Large intestine (tissue), 12 donors: ENCODE measurements at places on chromosomes 2 and 18.

GRCh38 chr18:58527285-58527951 lies 101.5 kb downstream of the ALPK2 start:
- DNase-seq: peak; percentile 62

- no peak for DNase-seq
Measured at GRCh38 chr2:188623995-188624643, 332.4 kb downstream of the GULP1 start.

- no peak for DNase-seq
Measured at GRCh38 chr2:143473216-143473615, 344.0 kb downstream of the ARHGAP15 start.

- no peak for DNase-seq
Measured at GRCh38 chr2:101704816-101705578, 7.5 kb downstream of the MAP4K4 start.

- DNase-seq: no peak
Measured at GRCh38 chr2:8848328-8849100, 11.1 kb upstream of the KIDINS220 start.

DNA sequence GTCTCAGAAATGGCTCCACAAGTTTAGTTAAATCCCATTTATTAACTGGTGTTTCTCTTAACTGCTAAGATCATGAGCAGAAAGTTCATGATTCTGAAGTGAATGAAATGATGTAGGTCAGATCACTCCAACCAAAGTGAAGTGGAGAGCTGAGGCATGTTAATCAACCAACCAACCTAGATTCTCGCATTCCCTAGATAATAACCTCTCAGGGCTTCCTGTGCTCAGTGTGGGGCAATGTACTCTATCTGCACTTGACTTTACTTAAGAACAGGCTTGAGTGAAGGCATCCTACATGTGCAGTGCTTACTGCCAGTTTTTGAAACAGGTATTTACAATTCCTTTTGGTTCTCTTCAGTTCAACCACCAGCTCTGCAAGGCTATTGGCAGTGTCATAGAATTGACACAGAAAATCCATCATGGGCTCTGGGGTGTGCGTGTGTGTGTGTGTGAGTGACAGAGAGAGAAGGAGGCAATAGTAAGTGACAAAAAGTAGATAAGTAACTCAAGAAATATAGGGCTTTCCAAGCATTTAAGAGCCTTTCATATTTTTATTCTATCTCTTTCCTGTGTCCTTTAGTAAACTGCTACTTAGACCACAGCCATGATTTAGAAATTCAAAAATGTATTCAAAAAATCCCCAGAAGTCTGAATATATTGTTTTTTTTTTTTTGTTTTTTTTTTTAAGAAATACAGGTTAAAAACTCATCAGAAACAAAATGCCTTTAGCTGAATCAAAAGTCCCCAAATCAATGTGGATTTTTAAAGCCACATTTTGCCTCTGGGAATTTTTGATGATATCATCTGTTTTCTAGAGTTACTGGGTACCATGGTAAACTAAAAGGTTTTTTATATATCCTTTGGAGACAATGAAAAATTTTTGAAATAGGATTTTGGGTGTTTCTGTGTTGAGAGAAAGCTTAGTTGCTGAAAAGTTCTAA lies 28.6 kb downstream of the DOCK10 start:
- DNase-seq: no peak

- no peak for DNase-seq
Measured at GRCh38 chr2:197673106-197673505, 2.3 kb downstream of the RFTN2 start.

DNA sequence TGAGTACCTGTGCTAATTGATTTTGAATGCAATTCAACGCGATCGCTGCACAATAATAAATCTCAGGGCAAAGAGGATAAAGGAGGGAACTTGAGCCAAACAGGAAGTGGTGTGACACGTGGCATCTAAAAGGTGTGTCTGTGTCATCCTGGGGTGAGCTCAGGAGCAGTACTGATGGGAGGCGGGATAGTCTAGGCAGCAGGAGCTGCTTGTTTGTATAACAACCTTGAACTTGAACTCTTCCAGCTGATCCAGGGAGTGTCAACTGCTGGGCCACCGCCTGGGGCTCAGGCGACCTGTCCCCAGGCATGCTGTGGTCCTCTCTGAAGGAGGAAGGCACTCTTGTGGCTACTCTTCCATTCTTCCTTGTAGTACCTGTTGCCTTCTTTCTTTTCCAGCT lies 61.2 kb downstream of the BOD1L2 start:
- no peak for DNase-seq

DNA sequence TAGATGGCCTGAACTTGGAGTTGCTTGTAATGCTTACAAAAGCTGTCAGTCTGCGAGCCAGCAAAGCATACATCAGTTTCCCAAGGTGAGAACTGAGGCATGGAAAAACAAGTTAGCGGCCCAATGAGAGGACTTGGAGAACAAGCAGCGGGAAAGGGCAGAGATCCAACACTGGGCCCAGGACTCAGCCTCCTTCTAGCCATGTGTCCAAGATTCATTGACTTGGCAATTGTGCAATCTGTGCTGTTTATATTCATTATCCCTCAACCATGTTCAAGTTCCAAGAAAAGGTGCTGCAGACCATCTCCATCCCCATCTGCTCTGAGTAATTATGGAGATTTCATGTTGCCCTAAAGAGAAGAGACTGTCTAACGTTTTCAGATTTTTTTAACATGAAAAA lies 187.4 kb downstream of the ALK start:
- DNase-seq: no peak

DNA sequence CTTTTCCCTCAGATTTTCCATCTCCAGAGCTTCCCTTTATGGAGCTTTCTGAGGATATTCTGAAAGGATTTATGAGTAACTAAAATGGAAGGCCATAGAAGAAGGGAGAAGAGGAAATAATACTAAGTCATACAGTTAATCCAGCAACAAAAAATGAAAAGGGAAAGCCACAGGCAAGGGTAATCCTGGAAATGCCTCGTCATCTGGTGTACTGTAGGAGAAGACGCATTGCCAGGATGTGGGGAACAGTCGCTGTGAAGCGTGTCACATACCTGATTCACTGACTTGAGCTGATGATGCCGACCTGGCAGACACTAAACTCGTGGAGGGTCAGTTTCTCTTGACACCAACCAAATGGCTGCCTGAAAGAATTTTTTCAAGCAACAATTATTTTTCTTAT lies 34.7 kb upstream of the ALPP start:
- DNase-seq: no peak

DNA sequence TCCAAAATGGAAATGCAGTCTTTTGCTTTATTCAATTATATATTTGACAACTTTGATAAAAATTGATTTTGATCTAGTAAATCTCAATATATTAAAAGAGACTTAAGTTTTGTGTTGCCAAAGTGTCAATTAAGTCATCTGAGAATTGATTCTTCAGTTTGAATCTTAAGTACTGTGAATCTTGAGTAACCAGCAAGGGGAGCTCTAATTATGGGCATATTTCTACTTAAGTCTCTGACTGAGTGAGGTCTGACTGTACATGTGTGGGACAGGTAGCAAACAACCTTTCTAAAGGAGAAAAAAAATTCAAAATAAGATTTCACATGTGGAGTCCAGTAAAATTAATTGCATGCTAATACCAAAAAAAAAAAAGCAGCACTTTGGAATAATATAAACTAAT lies 503.7 kb upstream of the SLC8A1 start:
- DNase-seq: no peak

DNA sequence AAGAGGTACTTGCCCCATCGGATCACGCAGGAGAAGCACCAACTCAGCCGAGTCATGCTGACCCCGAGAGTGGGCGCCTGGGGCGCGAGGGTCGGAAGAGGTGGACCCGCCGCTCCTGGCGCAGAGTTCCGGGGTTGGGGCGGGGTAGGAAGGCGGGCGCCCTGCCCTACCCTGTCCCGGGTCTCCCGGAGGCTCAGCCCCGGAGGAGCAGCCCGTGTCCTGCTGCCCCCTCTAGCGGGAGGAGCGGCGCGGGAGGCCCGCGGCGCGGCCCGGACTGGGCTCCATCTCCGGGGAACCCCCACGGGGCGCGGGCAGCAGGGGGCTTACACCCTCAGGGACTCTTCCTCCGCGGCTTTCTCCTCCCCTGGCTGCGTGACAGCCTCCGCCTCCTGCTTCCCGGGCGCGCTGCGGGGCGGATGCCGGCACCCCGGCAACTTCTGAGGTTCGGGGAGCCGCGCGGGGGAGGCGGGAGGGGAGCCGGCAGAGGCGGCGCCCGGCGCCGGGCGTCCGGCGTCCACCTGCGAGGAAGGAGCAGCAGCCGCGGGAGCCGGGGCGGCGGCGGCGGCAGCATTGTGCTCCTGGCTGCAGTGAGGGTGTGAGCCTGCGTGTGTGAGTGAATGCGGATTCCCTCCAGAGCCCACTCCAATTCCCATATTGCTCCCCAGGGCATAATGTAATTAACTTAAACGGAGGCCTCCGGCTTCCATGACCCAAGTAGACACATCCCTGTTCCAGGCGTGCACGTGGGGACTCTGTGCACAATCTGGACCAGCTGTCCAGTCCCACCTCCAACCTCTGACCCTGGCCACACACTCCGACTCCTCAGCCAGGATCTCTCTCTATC lies 7.6 kb upstream of the TNS1 start:
- DNase-seq: no peak

GRCh38 chr2:166381-166780 lies 97.5 kb downstream of the SH3YL1 start:
- no peak for DNase-seq

- peak; percentile 64 for DNase-seq
Measured at GRCh38 chr2:9205963-9206948, at the start of gene ASAP2. Gene ASAP2, plus strand, starts transcription at chr2:9206812. Its CDS starts 293 bp downstream, at chr2:9207105.

DNA sequence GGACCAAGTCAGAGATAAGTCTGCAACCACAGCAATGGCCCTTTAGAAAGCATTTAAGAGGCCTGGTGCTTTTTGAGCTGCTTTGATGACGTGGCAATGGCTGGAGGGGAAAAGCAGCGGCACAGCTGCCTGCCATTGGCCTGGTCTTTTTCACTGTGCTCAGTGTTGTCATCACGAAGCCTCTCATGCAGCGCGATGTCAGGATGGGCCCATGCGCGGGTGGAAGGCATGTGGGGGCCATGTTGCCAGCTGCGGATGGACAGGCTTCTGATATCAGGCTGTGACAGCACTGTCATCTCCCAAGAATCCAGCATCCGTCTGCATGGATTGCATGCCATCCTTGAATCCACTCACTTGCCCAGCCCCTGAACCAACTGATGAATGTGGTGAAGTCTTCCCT lies 204.5 kb downstream of the ACKR3 start:
- no peak for DNase-seq

- peak; percentile 87 for DNase-seq
Measured at GRCh38 chr18:13568443-13569392, 157.6 kb downstream of the FAM210A start.

- DNase-seq: peak; percentile 19
Measured at GRCh38 chr18:6728331-6728730, 1.2 kb upstream of the ARHGAP28 start.

DNA sequence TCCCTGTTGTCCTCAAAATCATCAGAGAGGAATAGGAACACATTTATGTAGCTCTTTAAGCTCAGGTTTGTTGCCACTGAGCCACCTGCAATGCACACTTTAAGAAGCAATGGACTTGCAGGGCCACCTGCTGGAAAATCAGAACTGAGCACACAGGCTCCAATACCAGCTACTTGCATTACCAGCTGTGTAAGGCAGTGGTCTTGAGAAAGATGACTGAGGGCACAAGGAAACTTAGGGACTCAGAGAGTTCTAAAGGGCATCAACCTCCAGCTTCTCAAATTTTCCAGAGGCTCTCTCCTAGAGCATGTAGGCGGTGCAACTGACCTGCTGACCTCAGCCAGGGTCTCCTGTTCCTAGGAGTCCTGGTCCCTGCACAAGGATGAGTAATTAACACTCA lies 2.5 kb upstream of the CNDP2 start:
- peak; percentile 72 for DNase-seq

GRCh38 chr2:23926750-23927571 lies at the start of gene ATAD2B:
Gene ATAD2B, minus strand, starts transcription at chr2:23927123. Its CDS starts 353 bp downstream, at chr2:23926770.
- peak; percentile 97 for DNase-seq

- DNase-seq: no peak
Measured at GRCh38 chr2:59066787-59067399, 825.8 kb upstream of the FANCL start.

DNA sequence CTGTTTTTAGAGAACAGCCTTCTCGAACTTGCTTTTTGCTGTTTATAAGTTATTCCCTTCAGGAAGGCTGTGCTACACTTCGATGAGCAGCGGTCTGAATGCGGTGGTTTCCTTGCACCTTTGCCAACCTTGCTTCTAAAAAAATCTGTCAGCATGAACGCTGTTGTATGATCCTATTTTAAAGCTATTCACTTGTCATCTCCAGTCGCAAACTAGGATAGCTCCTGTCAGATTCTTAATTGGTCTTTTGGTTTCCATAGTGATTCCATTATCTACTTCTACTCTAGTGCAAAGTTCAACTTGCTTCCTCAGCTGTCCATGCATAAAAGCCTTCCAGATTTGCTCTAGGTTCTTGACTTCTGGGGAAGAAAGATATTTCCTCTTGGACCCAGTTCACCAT lies 76.3 kb upstream of the GALNT3 start:
- DNase-seq: peak; percentile 68

- DNase-seq: no peak
Measured at GRCh38 chr2:64106481-64106880, 37.7 kb downstream of the PELI1 start.

GRCh38 chr18:12606592-12607315 lies 51.2 kb downstream of the SPIRE1 start:
- DNase-seq: no peak

DNA sequence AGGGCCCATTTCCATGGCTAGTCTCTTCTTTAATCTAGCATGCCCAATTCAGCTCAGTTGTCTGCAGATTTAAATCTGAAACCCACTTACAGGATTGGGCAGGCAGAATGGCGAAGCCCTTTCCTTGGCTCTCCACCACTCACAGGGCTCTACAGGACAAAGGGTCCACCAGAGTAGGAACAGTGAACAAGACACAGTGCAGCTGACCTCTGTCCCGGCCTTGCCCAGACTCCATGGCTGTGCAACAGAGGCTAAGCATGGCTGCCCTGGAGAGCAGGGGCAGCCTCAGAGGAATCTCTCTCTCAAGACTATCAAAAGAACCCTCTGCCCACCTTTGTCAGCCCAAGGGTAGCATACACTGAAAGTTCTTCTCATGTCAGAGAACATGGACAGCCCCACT lies 9.7 kb upstream of the ATP6V1B1 start:
- no peak for DNase-seq

GRCh38 chr18:79685281-79685680 lies 5.7 kb downstream of the CTDP1 start:
- DNase-seq: no peak
